ENCODE measurements at places on chromosomes 7 and 10.

- no peak overlapping the region for H3K4me3 ChIP-seq
- H3K36me3 ChIP-seq = no peaks in the 10 kb centered on the region
- no peak for DNase-seq
- no peak overlapping the region for H3K27ac ChIP-seq
These were observed 33.4 kb downstream of the PRPS1L1 start for GRCh38 chr7:17994079-17994850.

- no peaks in the 10 kb centered on the region for H3K27me3 ChIP-seq
- DNase-seq = no peak
- no peak overlapping the region for H3K4me3 ChIP-seq
- H3K36me3 ChIP-seq = no peaks in the 10 kb centered on the region
- H3K4me1 ChIP-seq = no peaks in the 10 kb centered on the region
- no peak overlapping the region for H3K27ac ChIP-seq
These were observed 206.6 kb upstream of the GPR26 start for GRCh38 chr10:123459371-123460091.

DNA sequence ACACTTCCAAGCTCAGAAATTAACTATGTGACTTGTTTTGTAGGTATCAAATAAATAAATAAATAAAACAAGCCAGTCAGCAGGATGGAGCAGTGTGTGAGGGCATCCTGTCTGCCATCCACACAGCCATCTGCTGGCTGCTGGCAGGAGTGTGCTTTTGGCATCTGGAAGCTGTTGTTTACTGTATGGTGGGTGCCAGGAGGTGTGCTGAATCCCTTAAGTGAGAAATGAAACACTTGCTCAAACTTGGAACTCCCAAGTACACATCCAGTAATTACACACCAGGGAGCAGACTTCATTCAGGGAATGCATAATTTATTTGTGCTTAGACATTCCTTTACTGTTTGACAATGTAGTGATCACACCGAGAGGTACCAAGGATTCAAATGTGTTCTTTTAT, 16.9 kb upstream of the TAX1BP1 start:
- no peak overlapping the region for H3K4me3 ChIP-seq
- H3K27me3 ChIP-seq = no peaks in the 10 kb centered on the region
- H3K27ac ChIP-seq = no peak overlapping the region
- no peaks in the 10 kb centered on the region for H3K36me3 ChIP-seq

- DNase-seq = peak; percentile 94
- no peaks in the 10 kb centered on the region for H3K27me3 ChIP-seq
- peak within 1 kb of the TSS; percentile 98 for H3K4me3 ChIP-seq
- H3K27ac ChIP-seq = peak within 1 kb of the TSS; percentile 94
- H3K36me3 ChIP-seq = no peaks in the 10 kb centered on the region
These were observed at the start of the genes TUBGCP2 and ZNF511 for GRCh38 chr10:133308421-133309099. TUBGCP2 (minus strand) TSS chr10:133308872; CDS start chr10:133302941, 5,931 bp downstream. ZNF511 (plus strand) TSS chr10:133308914; CDS start chr10:133308944, 30 bp downstream.

DNA sequence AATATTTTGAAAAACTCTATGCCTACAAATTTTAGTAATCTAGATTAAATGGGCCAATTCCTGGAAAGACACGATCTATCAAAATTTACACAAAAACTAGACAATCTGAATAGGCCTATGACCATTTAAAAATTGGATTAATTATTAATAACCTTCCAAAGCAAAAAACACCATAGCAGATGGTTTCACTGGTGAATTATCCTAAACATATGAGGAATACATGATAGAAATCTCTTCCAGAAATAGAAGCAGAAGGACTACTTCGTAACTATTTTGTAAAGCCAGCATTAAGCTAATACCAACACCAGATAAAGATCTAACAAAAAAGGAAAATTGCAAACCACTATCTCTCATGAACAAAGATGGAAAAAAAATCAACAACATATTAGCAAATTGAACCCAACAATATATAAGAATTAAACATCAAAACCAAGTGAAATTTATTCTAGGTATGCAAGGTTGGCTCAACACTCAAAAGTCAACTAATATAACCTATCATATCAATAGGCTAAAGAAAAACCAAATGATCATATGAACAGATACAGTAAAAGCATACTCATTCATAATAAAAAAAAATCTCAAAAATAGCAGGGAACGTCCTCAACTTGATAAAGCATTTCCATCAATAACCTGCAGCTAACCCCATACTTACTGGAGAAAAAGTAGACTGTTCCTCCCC, 16.3 kb downstream of the WASL start:
- H3K4me3 ChIP-seq = no peak overlapping the region
- peaks cover 6% of the 10 kb centered on the region for H3K4me1 ChIP-seq
- H3K36me3 ChIP-seq = no peaks in the 10 kb centered on the region
- no peaks in the 10 kb centered on the region for H3K27me3 ChIP-seq
- DNase-seq = no peak
- no peak overlapping the region for H3K27ac ChIP-seq
